NCI-H1092 treated with DMSO at 0.1 percent for 48 hours (cell line): ENCODE measurements at places on chromosomes 4 and X.
A peak's percentile ranks its signal among the peaks of the same experiment; 100 is the strongest.

DNA sequence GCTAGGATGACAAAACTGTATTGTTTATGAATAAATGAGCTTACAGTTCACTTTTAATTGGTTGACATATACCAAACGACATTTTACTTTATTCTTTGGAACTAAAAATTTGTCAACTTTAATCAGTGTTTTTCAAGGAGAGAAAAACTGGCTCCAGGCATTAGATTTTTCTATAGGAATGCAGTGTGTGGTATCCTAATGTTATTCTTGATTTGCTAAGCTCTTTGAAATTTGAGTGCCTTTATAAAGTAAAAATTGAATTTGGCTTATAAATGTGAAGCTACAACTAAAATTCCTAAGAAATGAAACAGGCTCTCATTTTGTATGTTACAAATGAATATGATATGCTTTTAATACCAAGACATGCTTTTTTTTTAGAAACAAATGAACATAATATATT is 442.2 kb upstream of the TRAM1L1 start:
- no peak for DNase-seq

DNA sequence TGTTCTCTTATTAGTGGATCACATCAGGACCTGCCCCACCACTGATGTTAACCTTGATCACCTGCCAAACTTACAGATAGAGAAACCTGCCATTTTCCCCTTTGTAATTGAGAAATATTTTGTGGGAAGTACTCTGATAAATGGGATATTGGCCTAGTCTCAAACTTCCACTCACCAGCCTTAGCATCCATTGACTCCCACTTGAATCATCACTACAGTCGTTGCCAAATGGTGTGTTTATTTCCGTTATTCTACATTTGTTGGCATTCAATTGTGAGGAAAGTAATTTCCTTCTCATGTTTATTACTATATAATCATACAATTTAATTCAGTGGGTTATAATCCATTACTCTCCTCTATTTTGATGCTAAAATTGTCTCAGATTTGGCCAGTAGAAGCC is 156.4 kb upstream of the CXCL13 start:
- no peak for DNase-seq

GRCh38 chr4:128863312-128864075 is 54.0 kb downstream of the JADE1 start:
- peak; percentile 39 for DNase-seq

DNA sequence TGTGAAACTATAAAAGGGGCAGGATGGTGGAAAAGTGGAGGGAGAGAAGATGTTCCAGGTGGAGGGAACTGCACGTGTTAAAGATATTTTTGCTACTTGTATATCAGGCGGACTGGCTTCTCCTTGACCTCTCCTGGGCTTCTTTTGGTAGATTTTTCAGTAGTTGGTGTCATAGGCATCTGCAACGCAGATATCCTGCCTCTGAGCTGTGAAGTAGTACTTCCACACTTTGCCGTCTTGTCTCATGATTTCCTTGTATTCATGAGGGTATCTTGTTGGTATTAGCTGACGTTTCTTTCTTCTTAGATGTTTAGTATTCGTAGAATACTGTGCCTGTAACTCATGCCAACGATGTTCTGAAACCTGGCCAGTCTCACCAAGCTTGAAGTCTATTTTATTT is 81.0 kb downstream of the WWC2 start:
- no peak for DNase-seq

DNA sequence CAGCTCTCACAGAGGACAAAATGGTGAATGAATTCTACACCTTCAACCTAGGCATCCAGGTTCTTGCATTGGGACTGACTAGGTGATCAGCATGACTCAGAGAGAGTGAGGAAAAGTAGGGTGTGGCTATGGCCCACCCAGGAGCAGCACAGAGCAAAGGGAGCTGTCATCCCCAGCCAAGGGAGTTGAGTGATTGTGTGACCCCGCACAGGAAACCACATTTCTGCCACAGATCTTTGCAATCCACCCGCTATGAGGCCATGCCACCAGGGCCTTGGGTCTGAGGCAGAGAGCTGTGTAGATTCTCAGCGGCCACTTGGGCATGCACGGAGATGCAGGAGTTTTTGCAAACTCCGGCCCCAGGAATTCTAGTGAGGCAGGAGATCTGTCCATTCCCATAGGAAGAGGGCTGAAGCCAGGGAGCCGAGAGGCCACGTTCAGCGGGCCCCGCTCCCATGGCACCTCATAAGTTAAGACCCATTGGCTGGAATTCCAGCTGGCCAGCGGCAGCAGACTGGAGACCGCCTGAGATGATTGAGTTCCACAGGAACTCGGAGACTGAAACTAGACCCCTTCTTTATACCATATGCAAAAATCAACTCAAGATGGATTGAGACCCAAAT is 75.9 kb downstream of the NAA11 start:
- no peak for DNase-seq
